ENCODE measurements at places on chromosomes 7 and 10. TPM values are rescaled to one million over a fixed set of nuclear protein-coding genes. Genes with fewer than 3 reads are reported as not detected.

GJD4 gene
- under 0.01 TPM for total RNA-seq

C1QL3 gene
- total RNA-seq: not detected

IRF5 gene
- total RNA-seq: under 0.01 TPM

FAM24B gene
- 4.4 TPM for total RNA-seq

DOCK4 gene
- total RNA-seq: 31.8 TPM

AKR1E2 gene
- total RNA-seq: 17.7 TPM

SLC26A5 gene
- total RNA-seq: not detected

- H3K27me3 ChIP-seq: no peaks in the 10 kb centered on the region
- H3K36me3 ChIP-seq: no peaks in the 10 kb centered on the region
- H3K27ac ChIP-seq: no peak overlapping the region
- H3K4me3 ChIP-seq: no peak overlapping the region
- no peaks in the 10 kb centered on the region for H3K4me1 ChIP-seq
Observed at GRCh38 chr10:64086083-64086767, 565.0 kb downstream of the REEP3 start.

GRCh38 chr10:121098211-121098610 is 247.0 kb downstream of the WDR11 start:
- no peak overlapping the region for H3K4me3 ChIP-seq
- DNase-seq: no peak
- no peaks in the 10 kb centered on the region for H3K27me3 ChIP-seq
- H3K36me3 ChIP-seq: no peaks in the 10 kb centered on the region

DNA sequence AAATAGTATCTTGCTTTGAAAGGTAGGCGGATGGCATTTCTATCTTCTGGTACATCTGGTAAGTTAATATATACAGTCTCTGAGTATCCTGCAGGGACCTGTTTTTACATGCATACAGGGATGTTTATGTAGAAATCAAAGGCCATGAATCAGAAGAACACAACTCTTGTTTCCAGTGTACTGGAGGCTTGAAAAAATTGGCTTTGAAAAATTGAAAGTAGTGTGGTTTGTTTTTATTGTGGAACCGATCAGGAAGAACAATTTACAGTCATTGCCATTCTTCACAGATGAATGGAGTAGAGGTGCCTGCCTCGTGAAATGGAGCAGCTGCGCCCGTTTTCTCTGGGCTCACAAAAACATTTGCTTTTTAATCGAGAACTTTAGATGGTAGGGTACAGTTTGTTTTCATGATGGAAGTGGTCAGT is 54.0 kb upstream of the RPA3 start:
- H3K4me3 ChIP-seq: peak overlapping the region; percentile 55
- DNase-seq: no peak
- H3K27me3 ChIP-seq: no peaks in the 10 kb centered on the region
- H3K4me1 ChIP-seq: peaks cover 35% of the 10 kb centered on the region
- no peaks in the 10 kb centered on the region for H3K36me3 ChIP-seq
- no peak overlapping the region for H3K27ac ChIP-seq

DNA sequence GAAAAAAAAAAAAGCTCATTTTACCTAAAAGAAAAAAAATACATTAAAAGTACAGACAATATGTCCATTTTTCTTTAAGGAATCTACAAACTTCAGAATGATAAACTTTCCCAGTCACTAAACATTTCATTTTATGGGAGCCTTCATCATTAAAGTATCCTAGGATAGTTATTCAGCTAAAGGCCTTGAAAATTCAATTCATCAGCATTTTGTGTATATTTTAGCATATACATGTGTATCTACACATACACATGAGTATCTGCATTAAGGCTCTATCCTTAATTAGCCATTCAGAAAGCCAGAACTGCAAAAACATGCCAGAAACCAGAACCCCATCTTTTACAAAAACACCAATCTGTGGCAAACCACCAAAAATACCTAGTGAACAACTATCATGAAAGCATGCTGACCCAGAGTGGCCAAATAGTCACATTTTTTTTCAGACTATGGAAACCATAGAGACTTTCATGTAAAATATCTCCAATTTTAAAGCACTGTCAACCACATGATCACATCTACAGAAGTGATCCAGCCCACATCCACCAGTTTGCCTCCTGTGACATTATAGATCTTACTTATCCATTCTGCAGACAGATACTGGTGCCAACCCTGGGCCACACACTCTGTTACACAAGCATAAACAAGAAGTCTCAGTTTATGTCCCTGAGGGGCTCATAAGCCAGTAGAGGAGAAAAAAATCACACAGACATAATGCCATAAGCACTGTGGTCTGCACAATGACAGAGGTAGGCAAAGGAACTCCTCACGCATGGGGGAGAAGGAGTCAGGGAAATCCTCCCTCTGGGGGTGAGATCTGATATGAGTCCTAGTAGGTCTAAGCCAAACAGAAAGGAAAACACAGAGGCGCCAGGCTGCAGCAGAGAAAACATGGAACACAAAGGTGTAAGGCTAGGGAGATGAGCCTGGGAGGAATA is 79.2 kb downstream of the SRPK2 start:
- no peak for DNase-seq
- H3K4me1 ChIP-seq: peaks cover 16% of the 10 kb centered on the region
- no peak overlapping the region for H3K4me3 ChIP-seq
- no peaks in the 10 kb centered on the region for H3K36me3 ChIP-seq
- no peak overlapping the region for H3K27ac ChIP-seq

DNA sequence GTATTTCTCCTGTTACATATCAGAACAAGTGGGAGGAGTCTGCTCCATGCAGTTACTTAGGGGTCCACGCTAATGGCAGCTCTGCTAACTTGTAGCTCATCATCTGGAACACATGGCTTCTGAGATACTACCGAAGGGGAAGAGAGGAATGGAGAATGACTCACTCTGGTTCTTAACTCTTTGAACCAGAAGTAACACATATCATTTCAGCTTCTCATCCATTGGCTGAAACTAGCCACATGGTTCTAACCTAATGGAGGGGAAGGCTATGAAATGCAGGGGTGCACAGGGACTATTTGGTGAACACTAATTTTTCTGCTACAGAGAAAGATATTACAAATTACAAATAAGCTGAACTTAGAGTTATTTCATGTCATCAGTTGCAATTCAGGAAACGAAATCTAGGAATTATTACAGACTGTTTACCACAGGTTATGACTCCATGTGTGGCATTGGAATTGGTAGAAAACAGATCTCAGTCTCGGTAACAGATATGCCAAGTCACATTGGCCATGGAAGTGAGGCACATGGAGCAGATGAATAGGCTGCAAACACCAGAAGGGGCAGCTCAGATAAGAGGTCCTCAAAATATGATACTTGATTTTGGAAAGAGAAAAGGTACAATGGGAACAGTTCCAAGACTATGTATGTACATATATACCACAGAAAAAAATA is 9.4 kb upstream of the KAT6B start:
- no peaks in the 10 kb centered on the region for H3K36me3 ChIP-seq
- no peaks in the 10 kb centered on the region for H3K27me3 ChIP-seq
- H3K4me1 ChIP-seq: peaks cover 8% of the 10 kb centered on the region
- H3K4me3 ChIP-seq: no peak overlapping the region

- H3K4me3 ChIP-seq: no peak overlapping the region
- no peak overlapping the region for H3K27ac ChIP-seq
- peaks cover 67% of the 10 kb centered on the region for H3K36me3 ChIP-seq
- peaks cover 5% of the 10 kb centered on the region for H3K4me1 ChIP-seq
- DNase-seq: peak; percentile 88
Observed at GRCh38 chr7:47968847-47969774, 10.3 kb downstream of the HUS1 start.

DNA sequence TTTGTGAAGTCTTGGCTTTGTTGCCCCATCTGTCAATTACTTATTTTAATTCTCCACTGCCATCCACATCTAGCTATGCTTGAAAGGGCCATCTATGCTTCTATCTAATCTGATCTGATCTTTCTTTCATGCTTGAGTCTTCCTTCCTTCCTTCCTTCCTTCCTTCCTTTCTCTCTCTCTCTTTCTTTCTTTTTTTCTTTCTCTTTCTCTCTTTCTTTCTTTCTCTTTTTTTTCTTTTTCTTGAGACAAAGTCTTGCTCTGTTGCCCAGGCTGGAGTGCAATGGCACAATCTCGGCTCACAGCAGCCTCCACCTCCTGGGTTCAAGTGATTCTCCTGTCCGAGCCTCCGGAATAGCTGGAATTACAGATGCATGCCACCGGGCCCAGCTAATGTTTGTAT is 11.3 kb downstream of the TFR2 start:
- H3K27ac ChIP-seq: no peak overlapping the region
- no peaks in the 10 kb centered on the region for H3K36me3 ChIP-seq
- H3K4me1 ChIP-seq: peaks cover 3% of the 10 kb centered on the region
- H3K27me3 ChIP-seq: peaks cover 26% of the 10 kb centered on the region
- peak; percentile 47 for DNase-seq

DNA sequence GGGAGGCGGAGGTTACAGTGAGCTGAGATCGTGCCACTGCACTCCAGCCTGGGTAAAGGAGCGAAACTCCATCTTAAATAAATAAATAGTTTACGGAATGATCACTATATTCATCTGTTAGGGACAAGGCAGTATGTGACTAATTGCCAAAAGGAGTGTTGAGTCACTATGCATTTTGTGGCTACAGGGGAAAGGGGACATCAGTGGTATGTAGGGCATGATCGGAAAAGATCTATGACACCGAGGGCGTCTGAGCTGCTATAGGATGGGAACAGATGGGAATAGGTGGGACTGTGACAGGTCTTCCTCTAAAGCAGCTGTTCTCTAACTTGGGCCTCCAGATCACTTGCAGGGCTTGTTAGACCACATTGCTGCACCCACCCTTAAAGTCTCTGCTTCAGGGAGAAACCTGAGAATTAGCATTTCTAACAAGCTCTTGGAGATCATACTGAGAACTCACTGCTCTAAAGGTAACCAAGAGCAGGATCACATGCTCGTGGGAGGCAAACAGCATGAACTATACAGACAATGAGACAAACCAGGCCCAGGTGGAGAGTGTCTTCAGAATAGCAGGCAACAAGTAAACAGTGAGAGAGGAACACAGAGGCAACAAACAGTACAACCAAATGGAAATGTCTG is 65.1 kb upstream of the ITGA8 start:
- H3K36me3 ChIP-seq: peaks cover 11% of the 10 kb centered on the region
- H3K27ac ChIP-seq: no peak overlapping the region
- H3K4me1 ChIP-seq: peaks cover 8% of the 10 kb centered on the region
- no peak overlapping the region for H3K4me3 ChIP-seq
- DNase-seq: no peak
- H3K27me3 ChIP-seq: no peaks in the 10 kb centered on the region

DNA sequence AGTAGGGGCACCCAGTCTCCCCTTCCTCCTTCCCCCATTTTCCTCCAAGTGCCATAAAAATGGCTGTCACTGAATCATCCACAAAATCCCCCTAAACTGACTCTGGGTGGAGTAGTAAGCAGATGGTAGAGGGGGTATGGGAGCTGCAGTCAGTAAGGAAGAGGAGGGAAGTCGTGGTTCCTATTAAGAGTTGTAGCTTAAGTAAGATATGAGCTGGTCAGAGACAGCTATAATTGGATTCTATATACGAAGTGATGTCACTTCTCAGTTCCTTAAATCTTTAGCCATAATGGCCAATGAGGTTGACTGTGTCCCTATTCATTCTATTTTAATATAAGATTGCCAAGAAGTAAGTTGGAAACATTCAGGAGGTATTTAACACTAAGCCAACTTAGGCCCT is 131.7 kb downstream of the SLC16A9 start:
- no peak overlapping the region for H3K4me3 ChIP-seq
- no peak for DNase-seq
- no peaks in the 10 kb centered on the region for H3K4me1 ChIP-seq
- H3K27ac ChIP-seq: no peak overlapping the region
- H3K27me3 ChIP-seq: peaks cover 2% of the 10 kb centered on the region

DNA sequence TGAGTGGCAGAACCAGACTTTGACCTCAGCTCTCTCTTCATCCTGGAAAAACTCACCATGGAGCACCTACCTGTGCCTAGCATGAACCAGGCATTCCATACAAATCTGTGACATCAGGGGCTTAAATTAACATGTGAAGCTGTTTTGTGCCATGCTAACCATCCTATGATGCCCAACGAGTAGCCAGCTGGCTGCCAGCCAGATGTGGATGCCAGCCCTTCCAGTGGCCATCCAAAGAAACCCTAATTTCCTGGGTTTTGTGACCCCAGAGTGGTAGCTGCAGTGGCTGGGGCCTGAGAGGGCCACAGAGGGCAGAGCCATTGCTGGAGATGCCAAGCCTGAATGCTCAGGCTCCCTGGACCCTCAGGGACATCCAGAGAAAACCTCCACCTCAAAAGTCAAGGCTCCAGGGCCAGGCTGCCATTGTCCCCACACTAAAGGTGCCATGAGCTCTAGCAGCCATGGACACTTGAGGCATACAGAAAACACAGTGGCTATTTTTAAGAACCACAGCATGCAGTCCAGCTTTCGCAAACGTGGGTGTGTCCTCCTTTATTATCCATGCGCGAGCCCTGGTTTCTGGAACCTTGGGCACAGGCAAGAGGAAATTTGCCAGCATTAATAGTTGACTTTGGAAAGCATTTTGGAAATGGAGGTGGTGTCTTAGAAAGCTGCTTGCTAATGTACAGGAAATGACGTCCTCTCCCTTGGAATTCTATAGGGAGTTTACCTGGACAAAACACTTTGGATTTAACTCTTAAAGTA is 6.0 kb downstream of the CPXM2 start:
- no peaks in the 10 kb centered on the region for H3K4me1 ChIP-seq
- H3K27ac ChIP-seq: no peak overlapping the region
- H3K36me3 ChIP-seq: no peaks in the 10 kb centered on the region
- DNase-seq: peak; percentile 0
- no peaks in the 10 kb centered on the region for H3K27me3 ChIP-seq
- H3K4me3 ChIP-seq: no peak overlapping the region

DNA sequence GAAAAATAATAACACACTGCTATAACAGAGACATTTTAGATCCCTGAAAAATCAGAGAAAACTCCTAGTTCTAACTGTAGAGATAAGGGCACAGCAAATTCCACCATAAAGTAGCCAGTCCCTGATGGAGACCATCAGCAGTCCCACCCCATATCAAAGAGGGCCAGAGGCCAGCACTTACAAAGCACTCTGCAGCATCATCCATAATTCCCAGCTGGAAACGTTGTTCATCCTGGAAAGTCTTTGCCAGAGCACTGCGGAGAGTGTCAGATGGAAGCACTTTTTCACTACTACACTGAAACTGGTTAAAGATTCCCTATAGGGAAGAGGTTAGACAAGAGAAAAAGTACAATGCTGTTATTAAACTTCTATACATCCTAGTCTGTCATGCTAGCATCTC is 45.8 kb downstream of the USP54 start:
- DNase-seq: no peak
- no peaks in the 10 kb centered on the region for H3K36me3 ChIP-seq
- no peaks in the 10 kb centered on the region for H3K4me1 ChIP-seq
- H3K27ac ChIP-seq: no peak overlapping the region
- H3K27me3 ChIP-seq: no peaks in the 10 kb centered on the region

DNA sequence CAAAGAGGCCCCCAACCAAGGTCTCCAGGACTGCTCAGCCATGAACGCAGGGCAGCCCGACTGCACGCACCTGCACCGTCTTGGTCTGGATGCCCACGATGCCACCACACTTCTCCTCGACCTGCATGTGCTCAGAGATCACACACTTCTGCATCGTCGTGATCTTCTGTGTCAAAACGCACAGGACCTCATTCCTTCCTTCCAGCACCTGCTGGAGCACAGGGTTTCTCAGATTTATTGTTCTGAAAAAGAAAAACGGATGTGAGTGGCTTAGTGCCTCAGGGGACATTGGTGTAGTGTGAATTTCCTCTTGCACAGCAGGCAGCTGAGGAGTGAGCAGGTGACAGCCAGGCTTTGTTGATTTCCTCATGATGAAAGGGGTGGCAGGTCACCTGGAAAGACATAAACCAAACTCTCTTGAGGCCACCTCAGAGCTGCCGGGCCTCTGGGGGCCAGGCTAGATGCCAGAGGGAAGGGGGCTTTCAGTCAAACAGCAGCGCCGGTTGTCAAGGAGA is 38.2 kb downstream of the GSDME start:
- no peaks in the 10 kb centered on the region for H3K27me3 ChIP-seq
- no peak for DNase-seq
- H3K27ac ChIP-seq: no peak overlapping the region
- H3K36me3 ChIP-seq: no peaks in the 10 kb centered on the region
- H3K4me1 ChIP-seq: peaks cover 7% of the 10 kb centered on the region

Measured in osteoblast (primary cell).